Endodermal cell (in vitro differentiated cells): ENCODE measurements at places on chromosomes 12 and 14.
A peak's percentile ranks its signal among the peaks of the same experiment; 100 is the strongest.

DNA sequence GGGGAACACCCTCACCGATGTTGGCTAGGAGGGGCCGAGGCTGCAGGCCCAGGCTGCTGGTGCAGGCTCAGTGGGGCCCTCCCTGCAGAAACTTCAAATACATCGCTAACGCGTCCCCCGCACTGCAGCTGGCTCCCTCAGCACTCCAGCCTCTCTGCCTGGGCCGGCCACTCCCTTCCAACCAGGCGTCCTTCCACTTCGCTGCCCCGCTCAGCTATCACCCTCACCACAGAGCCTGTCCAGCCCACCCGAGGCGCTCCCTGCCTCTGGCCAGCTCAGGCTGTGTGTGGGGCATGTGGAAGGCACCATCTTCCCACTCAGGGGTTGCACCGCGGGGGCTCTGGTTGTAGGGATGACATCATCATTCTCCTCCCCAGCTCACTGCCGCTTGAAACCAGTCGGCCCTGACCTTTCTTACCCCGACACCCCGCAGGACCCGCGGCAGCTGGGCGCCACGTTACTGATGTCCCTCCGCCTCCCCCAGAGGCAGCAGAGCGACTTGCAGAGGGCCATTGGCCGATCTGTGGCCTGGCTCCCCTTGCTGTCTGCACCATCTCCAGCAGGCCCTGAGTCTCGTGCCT lies 199.9 kb upstream of the RTL1 start:
- peak; percentile 61 for DNase-seq

DNA sequence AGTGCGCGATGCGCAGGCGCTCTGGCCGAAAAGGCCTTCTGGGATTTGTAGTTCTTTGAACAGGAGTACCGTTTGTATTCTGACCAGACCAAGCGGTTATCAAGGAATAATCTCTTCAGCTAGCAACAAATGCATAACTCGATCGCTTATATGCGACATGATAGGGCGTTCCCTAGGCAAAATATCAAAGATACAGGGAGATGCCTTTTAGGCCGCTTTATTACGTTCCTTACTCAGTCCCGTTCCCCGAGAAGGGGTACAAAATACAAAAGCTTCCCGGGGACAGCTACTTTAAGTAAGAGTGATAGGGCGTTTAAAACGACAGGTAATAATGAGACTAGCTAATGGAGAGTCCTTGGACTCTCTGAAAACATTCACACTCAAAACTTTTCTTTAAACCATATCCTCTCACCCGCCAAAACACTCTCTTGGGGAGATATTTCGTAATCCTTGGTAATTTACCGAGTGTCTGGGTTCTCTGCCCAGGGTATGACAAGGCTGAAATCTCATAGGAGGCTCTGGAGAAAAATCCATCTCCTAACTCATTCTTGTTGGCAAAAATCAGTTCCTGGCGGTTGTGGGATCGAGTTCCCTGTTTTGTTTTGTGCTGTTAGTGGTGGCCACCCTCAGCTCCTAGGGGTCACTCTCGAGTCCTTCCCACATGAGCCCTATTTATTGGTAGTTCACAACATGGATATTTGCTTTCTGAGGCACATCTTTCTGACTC lies 412 bp upstream of the SNW1 start:
- peak; percentile 74 for DNase-seq

- no peak for DNase-seq
Observed at GRCh38 chr14:58301416-58301815, 3.1 kb downstream of the ARID4A start.

GRCh38 chr14:48008646-48009045 lies 333.2 kb upstream of the MDGA2 start:
- DNase-seq: peak; percentile 53

DNA sequence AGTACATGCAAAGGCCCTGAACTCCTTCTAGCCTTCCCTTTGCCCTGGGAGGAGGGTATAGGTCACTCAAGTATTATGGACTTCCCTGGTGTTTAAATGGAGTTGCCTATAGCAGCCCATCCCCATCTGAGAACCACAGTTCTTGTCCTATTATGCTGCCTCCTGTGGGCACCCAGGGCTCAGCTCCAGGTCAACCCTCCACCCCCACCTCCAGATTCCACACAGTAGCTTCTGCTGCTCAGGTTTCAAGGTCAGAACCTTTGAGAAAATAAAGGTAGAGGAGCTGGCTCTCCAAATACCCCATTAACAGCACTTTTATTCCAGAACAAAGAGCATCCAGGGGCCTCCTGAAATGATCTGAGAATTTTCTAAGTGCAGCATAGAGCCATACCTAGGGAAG lies 57.4 kb downstream of the ACTN1 start:
- DNase-seq: peak; percentile 68

DNA sequence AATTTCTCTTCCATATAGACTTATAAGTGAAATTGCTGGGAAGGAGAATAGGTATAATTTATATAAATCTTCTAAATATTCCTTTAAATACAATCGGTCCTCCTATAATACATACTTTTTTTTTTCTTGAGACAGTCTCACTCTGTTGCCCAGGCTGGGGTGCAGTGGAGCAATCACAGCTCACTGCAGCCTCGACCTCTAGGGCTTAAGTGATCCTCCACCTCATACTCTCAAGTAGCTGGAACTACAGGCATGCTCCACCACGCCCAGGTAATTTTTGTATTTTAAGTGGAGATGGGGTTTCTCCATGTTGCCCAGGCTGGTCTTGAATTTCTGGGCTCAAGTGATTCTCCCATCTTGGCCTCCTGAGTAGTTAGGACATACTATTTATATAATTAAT lies 29.7 kb upstream of the NPFF start:
- no peak for DNase-seq
